ENCODE measurements at places on chromosomes 7 and 10. TPM values are rescaled to one million over a fixed set of nuclear protein-coding genes. Genes with fewer than 3 reads are reported as not detected.

DNA sequence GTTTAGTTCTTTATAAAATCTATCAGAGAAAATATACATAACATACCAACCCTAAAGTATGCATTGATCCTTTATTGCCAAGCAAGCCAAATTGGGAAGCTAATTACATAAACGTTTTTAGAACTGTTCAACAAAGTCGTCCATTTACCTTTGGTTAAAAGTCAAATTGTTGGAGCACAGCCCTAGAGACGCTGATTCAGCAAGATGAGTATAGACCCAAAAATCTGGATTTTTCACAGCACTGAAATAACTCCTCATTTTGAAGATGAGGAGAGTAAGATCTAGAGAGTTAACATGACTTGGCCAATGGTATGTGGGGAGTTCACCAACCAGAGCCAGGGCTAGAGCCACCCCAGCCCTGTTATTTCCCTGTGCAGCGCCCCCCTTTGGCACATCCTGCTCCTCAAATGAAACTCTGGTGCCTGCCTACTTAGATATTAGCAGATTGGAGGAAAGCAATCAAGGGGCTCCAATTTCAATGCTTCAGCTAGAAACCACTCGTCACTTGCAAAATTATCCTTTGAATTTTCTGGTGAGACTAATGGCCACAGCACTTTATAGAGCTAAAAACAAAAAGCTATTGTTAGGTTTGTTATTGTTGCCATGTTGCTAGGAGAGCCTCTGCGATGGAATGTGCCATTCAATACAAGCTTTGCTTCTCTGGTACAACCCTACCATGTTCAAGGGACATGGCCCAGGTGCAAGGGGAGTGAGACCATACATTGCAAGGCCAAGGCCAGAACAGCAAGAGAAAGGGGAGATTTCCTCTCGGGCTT, 132.6 kb upstream of the ZEB1 start:
- no peak for DNase-seq

DNA sequence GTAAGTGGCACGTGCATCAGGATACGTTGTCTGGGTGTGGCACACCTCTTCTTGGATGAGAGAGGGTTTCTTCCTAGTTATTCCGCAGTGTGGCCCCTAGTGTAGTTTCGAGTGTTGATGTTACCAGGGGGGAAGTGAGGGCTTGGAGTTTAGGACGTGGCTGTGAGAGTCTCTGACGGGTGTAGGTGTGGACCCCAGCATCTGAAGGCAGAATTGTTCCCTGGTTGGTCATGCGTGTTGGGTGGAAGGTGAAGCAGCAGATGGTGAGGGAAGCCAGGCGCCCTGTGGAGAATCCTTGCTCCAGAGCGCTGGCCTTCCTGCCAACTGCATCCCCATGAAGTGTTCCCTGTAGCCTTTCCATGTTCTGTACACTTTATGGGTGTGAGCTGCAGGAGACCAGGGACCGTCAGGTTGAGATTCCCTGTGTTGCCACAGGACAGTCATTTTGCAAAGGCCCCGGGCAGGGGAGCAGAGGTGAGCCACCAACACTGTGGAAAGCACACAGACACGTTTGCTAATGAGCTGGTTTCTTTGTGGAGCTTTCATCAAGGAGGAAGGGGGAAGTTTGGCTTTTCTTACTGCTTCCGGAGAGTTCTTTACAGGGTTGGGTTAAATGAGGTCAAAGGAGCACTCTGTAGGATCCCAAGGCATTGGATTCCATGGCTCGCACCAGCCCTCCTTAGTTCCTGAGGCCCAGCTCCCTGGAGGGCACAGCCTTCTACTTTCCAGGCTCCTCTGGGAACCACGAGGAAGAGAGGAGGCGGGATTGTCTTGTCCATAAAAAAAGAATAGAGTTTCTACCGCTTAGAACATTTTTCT, 32.0 kb downstream of the TSPAN14 start:
- DNase-seq: peak; percentile 53

DNA sequence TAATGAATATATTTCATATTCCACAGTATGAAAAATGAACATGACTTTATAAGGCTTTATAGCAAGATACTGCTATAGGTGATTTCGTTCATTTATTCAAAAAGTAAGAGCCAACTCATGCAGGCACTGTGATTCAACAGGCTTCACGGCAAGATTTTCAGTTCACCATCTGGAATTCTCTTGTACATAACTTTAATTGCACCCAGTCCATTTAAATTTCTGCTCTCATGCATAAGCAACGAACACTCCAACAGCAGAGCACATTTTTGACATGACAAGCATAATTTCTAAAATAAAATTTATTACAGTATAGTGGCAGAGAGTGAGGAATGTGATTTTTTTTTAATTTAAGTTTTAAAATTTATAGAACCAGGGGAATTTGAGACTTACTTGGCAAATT, 436.1 kb downstream of the PHTF2 start:
- no peak for DNase-seq

GDF2 gene
- 1.7 TPM for total RNA-seq

DNA sequence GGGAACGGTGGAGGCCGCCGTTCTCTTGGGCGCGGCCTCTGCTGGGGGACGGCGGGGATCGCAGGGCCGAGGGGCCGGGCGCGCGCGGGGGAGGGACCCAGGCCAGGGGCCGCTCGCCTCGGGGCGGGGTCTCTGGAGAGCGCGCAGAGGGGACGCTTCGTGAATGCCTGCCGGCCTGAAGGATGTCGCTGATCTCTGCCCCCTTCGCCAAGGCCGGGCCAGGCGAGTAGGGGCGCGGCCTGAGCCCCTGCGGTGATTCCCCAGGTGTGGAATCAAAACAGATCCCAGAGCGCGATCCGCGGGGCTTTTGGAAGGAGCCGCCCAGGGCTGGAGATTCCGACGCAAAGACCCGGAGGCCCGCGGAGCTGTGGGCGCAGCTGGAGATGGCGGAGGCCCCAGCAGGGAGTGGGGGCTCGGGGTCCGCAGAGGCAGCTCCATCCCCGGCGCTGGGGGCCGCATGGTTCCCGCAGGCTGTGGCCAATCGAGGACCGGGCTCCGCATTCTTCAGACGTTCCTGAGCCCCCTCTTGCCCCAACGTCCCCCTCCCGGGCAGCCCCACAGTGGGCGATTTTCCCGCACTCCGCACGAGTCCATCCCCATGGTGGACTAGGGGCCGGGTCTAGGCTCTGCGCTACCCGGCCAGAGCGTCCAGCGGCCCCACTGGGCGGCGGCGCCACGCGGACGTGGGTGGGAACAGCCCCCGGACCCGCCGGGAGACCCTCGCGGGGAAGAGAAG, 166.0 kb downstream of the ACTR3B start:
- peak; percentile 13 for DNase-seq

POP7 gene
- total RNA-seq: 20.7 TPM

DNA sequence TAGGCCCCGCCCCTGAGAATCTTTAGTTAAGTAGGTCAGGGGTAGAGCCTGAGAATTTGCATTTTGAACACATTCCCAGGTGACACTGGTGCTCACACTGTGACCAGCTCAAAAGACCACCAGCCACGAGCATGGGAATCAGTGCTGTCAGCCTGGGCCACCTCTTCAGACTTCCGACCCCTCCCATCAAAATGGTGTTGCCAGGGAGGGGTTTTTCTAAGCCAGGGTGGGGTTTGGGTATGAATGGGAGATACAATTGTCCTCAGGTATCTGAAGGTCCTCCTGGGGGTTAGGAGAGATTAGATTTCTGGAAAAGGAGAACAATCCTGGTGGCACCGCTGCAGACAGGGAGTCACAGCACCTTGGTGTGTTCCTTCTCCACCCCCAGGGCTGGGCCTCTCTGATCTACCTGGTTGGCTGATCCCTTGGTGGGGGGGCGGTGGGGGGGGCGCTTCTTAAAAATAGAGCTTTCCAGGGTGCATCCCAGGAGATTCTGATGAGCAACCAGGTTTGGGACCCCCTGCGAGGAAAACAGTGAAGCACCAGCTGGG, 111.5 kb upstream of the ANLN start:
- no peak for DNase-seq

DNA sequence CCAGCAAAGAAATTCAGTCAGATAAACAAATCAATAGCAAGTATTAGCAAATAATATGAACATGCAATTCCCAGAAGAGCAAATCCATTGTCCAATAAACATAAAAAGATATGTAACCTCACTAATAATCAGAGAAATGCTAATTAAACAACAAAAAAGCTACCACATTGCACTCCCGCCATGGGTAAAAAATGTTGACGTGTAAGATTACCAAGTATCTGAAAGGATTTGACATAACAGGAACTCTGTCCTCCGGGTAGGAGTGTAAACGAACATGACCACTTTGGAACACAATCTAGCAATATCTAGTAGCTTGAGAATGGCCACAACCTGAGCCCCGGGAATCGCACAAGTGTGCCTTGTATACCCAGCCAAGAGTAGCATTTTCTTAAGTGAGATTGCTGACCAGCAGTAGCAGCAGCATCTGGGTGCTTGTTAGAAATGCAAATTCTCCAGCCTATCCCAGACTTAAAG, 31.6 kb downstream of the DYDC1 start:
- no peak for DNase-seq

RPA3 gene
- 25.8 TPM for total RNA-seq

PPP1R9A gene
- total RNA-seq: 10.4 TPM

DNA sequence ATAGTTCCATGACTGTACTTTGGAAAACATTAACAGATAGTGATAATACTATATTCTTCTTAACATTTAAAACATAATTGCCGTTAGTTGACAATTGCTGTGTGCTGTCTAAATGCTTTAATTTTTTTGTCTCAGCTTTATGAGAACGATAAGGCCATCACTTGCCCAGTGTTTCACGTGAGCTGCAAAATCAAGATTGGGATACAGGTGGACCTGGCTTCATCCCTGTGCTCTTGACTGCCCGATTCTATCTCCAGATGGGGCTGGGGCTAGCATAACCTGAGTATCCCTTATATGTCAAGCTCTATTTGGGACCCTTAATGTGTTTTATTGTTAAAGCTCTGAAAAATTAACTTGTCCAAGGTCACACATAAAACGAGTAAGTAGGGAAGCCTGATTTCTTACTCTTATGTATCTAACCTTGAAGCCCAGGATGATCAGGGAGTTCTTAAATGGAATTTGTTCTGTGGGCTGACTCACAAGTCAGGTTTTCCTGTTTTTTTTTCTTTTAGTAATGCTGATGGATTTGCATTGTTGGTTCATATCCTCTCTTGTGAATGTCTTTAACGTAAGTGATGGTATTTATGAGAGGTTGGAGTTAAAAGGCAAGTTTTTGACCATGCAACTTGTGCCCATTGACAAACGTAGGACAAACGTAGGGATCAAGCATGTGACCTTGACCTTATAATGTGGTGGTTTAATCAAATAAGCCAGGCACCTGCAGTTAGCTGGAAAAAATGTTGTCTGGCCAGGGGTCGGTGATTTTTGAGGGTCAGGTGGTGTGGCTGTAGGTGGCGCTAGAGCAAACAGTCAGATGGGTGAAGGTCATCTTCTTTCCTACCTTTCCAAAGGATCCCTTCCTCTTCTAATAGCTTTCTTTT, 3.6 kb downstream of the PRKAR2B start:
- no peak for DNase-seq

NUTM2A gene
- not detected for total RNA-seq

DNA sequence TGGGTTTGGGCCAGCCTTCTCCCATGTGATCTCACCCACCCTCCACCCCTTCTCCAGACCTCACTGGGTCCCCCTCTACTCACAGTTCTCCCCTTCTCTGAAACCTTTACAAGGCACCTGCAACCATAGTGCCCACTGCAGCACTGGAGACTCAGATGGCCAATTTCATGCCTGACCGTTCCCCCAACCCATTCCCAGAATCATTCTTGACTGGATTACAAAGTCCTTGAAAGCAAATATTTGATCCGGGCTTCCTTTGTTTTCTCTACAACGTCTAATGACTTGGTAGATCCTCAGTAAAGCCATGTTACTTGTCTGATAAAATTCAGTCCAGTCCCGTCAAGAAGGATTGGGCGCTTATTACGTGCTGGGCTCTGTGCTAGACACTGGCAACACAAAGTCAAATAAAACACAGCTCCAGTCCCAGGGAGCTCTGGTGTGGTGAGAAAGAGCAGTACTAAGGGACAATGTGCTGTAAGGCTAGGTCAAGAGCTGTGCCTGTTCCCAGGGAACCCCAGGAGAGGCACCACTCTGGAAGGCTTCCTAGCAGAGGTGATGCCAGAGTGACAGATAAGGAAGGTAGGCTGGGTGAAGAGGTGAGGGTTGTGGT, 36.5 kb downstream of the SH3PXD2A start:
- no peak for DNase-seq

TMEM236 gene
- 1.2 TPM for total RNA-seq

DNA sequence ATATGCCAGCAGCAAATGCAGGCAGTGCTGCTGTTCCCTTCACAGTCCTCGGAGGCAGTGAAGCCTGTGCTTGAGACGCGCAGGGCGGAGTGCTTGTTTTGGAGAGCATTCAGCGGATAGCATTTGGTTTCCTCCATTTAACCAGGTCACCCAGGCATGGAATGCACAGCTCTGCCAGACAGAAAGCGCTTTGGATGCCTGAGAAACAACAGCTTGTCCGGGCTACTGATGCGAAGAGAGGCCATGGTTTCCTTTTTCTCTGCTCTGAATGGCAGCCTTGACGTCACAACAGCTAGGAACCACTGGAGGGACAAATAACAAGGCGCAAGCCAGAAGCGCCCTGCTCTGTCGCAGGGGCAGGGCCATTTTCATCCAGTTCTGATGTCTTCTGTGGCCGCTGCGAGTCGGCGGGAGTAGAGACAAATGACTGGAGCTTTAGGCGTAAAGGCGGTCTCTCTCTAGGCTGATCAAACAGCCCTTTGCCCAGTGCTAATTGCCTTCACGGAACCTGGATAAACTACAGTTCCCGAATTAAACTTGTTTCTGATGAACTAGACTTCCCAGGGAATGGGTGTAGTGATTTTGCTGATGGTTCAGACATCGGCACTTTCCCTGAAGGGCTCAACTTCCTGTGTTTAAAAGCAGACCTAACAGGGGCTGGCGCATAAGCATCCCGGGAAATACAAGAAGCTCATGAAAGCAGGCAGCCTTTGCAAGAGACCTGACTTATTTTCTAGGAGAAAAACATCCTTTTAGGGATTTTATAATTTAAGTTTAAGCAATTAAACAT, 187.6 kb upstream of the KLF14 start:
- peak; percentile 69 for DNase-seq

DNA sequence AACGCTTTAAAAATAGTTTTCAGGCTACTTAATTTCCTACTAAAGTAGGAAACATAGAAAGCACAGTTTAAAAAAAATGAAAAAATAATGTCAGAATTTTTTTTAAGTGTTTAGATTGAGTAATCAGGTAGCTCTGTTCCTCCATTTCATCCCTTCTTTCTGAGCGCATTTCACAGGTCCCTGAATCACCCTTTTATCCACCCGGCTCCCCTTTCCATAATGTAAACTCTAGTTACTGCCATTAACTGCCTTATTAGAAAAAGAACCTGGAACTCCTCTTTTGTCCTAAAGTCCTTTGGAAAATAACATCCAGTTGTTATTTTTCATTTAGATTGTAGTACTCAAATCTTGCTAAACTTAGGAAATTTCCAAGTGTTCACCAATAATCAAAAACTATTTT, 5.8 kb downstream of the KCND2 start:
- DNase-seq: no peak

GRCh38 chr10:125808047-125808446, 15.0 kb downstream of the UROS start:
- DNase-seq: no peak

GRCh38 chr10:18523025-18523424, 128.4 kb downstream of the NSUN6 start:
- DNase-seq: no peak

CXCL12 gene
- total RNA-seq: 10.4 TPM

PLCE1 gene
- 47.4 TPM for total RNA-seq
